ENCODE measurements at places on chromosomes 6 and 20. TPM values are rescaled to one million over a fixed set of nuclear protein-coding genes. Genes with fewer than 3 reads are reported as not detected.

RHAG gene
- not detected for total RNA-seq

ZCCHC3 gene
- 22.1 TPM for total RNA-seq

- no peak for DNase-seq
Measured at GRCh38 chr6:5976811-5977210, 29.9 kb downstream of the NRN1 start.

- DNase-seq = no peak
Measured at GRCh38 chr6:15434823-15435380, 189.0 kb downstream of the JARID2 start.

DNA sequence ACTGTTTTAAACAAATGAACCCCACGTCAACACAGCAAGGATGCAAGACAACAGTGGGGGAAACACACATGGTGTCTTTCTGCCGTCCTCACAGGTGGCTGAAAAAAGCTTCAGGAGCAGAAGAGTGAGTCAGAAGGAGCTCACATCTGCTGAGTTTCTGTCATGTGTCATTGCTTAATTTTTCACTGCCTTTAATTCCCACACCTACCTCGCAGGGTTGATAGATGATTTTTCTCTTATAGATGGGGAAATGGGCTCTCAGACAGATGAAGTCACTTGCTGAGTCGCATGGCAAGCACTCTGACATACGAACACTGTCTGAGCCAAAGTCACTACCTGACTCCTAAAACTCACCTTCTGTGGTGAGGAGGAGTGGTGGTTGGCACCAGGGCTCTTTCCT lies 28.3 kb upstream of the CARMIL1 start:
- DNase-seq = no peak

SYNDIG1 gene
- total RNA-seq = not detected

DNA sequence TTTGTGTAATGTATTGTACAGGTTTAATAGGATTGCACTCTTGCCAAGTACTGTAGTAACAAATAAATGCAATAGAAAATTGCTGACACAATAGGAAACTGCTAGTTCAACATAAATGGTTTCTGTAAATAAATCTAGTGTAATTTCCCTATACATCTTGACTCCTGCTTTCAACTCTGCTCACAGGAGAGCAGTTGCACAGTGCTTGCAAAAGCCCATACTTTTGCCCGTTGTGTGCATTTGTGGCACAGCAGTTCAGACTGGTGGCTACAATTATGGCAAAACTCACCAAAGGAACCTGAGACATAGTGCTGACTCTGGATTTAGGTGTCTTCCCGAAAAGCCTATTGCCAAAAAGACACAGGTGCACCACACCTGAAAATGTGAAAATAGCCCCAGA lies 953.3 kb upstream of the SLC35B3 start:
- DNase-seq = no peak

NOTCH4 gene
- total RNA-seq = 2.6 TPM

DNA sequence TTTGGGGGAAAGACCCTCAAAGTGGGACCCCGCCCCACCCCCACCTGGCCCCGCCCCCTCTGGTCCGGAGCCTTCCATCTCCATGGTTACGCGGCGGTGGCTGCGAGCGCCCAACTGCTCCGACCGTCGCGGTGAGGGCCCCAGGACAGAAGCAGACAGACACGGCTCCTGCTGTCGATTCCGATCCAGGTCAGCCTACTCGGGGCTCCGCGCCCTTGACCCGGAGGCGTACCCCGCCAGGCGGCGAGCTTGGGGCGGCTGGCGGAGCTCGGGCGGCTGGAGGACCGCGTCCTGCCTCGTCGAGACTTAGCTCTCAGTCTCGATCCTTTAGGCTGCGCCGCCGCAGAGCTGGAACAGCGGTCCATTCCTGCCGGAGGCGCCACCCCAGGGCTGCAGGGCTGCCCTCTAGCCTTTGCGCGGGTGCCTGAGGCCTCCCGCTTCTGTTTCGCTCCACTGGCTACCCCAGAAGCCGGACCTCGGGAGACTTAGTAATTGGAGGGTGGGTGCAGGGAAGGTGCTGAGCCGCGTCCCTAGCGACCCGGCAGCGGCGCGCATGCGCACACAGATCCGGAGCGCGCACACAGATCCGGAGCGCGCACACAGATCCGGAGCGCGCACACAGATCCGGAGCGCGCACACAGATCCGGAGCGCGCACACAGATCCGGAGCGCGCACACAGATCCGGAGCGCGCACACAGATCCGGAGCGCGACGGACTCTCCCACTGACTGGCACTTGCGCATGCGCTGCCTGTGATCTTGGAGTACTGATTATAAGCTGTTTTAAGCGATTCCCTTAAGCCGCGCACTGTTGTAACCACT lies at the start of gene CFAP206:
Gene CFAP206, plus strand, starts transcription at position 72 of the 820 bp plus-strand sequence. CDS start 1,868 bp downstream, outside the sequence.
- peak; percentile 79 for DNase-seq

- DNase-seq = no peak
Measured at GRCh38 chr20:64176551-64176950, 12.3 kb downstream of the MYT1 start.

DEFB124 gene
- not detected for total RNA-seq

FAM229B gene
- 3.9 TPM for total RNA-seq

GRCh38 chr6:168546151-168546550 lies 105.2 kb downstream of the SMOC2 start:
- DNase-seq = no peak

- DNase-seq = no peak
Measured at GRCh38 chr20:699811-700338, 24.3 kb upstream of the SCRT2 start.

C20orf141 gene
- not detected for total RNA-seq

SYCP2 gene
- 0.84 TPM for total RNA-seq

- DNase-seq = no peak
Measured at GRCh38 chr6:144931172-144932035, 646.3 kb downstream of the UTRN start.

DNA sequence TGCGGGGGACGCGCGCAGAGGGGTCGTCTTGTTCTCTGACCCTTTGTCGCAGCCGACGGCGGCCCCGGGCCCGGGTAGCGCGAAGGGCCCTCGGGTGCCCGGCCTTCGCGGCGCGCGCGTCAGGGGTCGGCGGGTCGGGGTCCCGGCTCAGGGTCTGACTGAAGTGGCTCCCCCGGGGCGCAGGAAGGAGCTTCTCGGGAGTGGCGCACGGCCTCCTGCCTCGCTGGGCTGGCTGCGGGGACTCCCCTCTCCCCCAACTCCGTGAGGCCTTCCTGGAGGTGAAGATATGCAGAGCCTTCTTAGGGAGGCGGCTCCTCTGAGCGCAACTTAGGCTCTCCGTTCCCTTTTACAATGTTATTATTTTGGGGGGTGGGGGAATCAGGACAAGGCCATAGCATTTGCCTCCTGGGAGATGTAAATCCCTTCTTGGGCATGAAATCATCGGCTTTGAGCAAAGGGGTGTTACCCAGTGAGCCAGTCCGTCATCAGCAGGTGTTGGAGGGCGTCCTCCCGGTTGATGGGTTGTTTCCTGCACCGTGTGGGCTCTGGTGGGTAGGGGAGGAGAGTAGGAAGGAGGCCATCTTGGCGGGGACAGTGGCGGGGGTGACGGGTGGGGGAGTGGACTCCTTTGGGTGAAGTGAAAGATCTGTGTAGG lies 523 bp downstream of the CDS2 start:
- DNase-seq = peak; percentile 61

- no peak for DNase-seq
Measured at GRCh38 chr6:11362564-11362963, 130.1 kb upstream of the NEDD9 start.

BACH2 gene
- 3.7 TPM for total RNA-seq

DNA sequence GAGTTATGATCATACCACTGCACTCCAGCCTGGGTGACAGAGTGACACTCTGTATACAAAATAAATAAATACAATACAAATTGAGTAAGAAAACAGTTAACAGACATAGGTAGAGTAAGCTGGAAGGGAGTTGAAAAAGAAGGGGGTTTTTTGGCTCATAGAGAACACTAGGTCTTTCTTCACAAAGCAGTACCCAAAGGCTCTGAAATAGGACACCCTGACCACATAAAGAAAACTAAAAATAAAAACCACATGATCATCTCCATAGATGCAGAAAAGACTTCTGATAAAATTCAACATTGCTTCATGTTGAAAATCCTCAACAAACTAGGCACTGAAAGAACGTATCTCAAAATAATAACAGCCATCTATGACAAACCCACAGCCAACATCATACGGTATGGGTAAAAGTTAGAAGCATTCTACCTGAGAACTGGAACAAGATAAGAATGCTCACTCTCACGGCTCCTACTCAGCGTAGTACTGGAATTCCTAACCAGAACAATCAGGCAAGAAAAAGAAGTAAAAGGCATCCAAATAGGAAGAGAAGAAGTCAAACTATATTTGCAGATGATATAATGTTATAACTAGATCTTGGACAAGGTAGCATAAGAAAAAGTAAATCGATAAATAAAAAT lies 48.6 kb downstream of the TOMM6 start:
- DNase-seq = no peak

DNA sequence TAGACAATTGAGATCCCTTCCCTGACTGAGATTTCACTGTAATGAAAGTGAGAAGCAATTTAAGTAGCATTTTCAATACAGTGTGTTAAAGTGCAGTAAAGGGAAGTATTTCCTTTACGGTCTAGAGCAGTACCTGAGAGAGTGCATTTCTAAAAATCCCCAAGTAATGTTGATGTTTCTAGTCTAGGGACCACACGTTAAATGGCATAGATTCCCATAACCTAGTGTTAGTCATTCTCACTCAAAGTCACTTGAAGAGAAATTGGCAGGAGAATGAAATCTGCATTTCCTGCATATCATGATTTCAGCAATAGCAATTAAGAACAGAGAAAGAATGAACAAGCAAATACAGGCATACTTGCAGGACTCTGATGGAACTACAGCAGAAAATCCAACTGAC lies 67.9 kb downstream of the CGA start:
- no peak for DNase-seq

ENPP4 gene
- 5.8 TPM for total RNA-seq

- DNase-seq = peak; percentile 65
Measured at GRCh38 chr20:50191065-50191543, 474 bp downstream of the CEBPB start.
